ENCODE measurements at places on chromosomes 11 and 22. TPM values are rescaled to one million over a fixed set of nuclear protein-coding genes. Genes with fewer than 3 reads are reported as not detected.

The DNAL4 gene
- 15.1 TPM for polyA plus RNA-seq

The MUC2 gene
- not detected for polyA plus RNA-seq

The BEST1 gene
- polyA plus RNA-seq, result 0.30 TPM

The OR51I1 gene
- not detected for polyA plus RNA-seq

The OR2AG1 gene
- not detected for polyA plus RNA-seq

The WBP2NL gene
- 0.19 TPM for polyA plus RNA-seq

The MPEG1 gene
- not detected for polyA plus RNA-seq

The HTR3A gene
- polyA plus RNA-seq, result not detected

The OR1S2 gene
- not detected for polyA plus RNA-seq

The SYT9 gene
- 0.10 TPM for polyA plus RNA-seq

The PPP6R3 gene
- polyA plus RNA-seq, result 28.9 TPM

The EED gene
- 14.2 TPM for polyA plus RNA-seq

The C11orf86 gene
- polyA plus RNA-seq, result 0.08 TPM

The PARVG gene
- polyA plus RNA-seq, result 0.05 TPM

The OR8G5 gene
- not detected for polyA plus RNA-seq

The OR52E8 gene
- not detected for polyA plus RNA-seq

The APBB1 gene
- polyA plus RNA-seq, result 35.9 TPM

The OR56A1 gene
- not detected for polyA plus RNA-seq

The OR52A1 gene
- polyA plus RNA-seq, result not detected

The APOL6 gene
- polyA plus RNA-seq, result 0.88 TPM

The TRIM29 gene
- not detected for polyA plus RNA-seq

The FAT3 gene
- polyA plus RNA-seq, result 0.87 TPM

The CCDC15 gene
- polyA plus RNA-seq, result 0.91 TPM

The TMEM258 gene
- polyA plus RNA-seq, result 617 TPM

The BTG4 gene
- polyA plus RNA-seq, result 0.34 TPM

The NAP1L4 gene
- 82.5 TPM for polyA plus RNA-seq

The FGF3 gene
- not detected for polyA plus RNA-seq

The HORMAD2 gene
- not detected for polyA plus RNA-seq

The C11orf97 gene
- polyA plus RNA-seq, result not detected

The KCNJ11 gene
- polyA plus RNA-seq, result 0.13 TPM

The RBMXL2 gene
- polyA plus RNA-seq, result not detected

The ABTB2 gene
- polyA plus RNA-seq, result 4.9 TPM

The LSP1 gene
- 0.34 TPM for polyA plus RNA-seq

The SLC5A1 gene
- polyA plus RNA-seq, result not detected
